ENCODE measurements at places on chromosomes 1 and 21.
A peak's percentile ranks its signal among the peaks of the same experiment; 100 is the strongest.

GRCh38 chr1:201436393-201436792, 14.9 kb upstream of the TNNI1 start:
- peak; percentile 60 for DNase-seq

- DNase-seq, result no peak
Measured at GRCh38 chr1:59315529-59316463, 18.9 kb downstream of the FGGY start.

DNA sequence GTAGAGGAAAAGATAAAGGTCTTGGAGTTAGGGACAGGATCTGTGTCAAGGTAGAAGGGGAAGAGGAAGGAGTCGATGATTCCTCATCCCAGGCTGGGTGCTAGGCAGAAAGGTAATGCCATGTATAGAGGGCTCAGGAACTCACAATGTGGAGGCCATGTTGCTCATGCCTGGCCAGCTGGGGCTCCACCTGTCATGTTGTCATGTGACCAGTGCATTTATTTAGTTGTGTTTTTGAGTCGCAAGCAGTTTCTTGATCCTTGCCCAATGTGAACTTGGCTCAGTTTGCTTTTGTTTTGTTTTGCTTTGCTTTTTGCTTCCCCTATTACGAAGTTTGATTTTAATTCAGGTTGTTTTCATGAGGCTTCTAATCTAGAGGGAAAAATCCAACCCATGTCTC, 5.7 kb downstream of the CASQ2 start:
- DNase-seq, result no peak

GRCh38 chr1:238647877-238648276, 738.5 kb upstream of the CHRM3 start:
- DNase-seq, result peak; percentile 46

GRCh38 chr1:235908742-235909520, 42.2 kb upstream of the LYST start:
- peak; percentile 53 for DNase-seq

- DNase-seq, result peak; percentile 41
Measured at GRCh38 chr1:156119503-156120209, 5.1 kb downstream of the LMNA start.

DNA sequence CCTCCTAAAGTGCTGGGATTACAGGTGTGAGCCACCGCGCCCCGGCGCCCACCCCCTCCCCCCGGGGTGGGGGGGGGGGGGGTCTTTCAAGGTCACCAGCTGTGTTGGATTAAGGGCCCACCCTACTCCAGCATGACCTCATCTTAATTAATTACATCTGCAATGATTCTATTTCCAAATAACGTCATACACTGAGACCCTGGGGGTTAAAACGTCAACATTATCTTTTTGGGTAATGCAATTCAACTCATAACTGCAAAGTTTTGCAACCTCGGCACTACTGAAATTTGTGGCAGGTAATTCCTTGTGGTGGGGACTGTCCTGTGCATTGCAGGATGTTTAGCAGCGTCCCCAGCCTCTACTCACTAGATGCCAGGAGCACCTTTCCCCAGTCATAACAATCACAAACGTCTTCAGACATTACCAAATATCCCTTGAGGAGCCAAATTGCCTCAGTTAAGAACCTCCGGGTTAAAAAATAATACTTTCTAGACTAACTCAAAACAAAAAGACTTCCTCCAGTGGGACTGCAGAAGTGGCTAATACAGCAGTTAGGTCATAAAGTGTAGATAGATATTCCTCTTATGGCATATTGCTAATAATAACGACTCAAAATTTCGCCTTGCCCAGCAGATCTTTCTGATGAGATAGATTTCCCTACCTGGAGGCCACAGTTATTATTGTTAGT, 233.0 kb upstream of the KAZN start:
- no peak for DNase-seq

- no peak for DNase-seq
Measured at GRCh38 chr1:236261898-236262297, 19.9 kb downstream of the ERO1B start.

DNA sequence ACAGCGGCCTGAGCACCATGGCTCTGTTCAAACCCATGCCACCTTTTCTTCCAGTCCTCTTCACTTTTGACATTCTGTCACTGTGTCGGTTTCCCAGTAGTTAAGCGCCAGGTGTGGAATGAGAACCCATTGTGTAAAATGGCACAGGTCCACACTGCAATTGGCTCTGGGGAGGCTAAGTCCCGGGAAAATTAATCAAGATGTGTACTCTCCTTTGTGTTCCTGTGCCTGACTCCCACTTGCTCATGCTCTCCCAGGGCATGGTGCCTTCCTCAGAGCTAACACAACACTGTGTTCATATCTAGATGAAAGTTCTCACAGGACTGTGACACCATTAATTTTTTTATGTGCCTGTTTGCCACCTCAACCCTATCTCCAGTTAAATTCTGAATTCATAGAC, 59.0 kb upstream of the BTG3 start:
- no peak for DNase-seq

- DNase-seq, result no peak
Measured at GRCh38 chr1:11355559-11356475, 82.8 kb downstream of the UBIAD1 start.

DNA sequence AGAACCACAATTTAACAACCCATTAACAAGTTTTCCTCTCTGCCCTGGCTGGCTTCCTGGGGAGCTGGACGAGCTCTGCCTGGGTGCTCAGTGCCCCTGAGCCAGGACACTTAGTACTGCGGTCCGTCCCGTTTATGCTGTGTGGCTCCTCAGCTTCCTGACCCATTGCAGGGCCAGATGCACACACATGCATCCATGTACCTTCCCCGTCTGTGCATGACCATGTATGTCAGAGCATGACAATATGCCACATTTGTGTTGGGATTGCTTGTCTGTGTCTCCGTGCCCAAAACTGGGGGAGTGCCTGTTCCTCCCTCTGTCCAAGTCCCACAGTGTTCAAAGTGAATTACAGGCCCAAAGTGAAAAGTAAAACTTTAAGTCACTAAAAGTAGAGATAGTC, 9.7 kb upstream of the TFF3 start:
- DNase-seq, result no peak

DNA sequence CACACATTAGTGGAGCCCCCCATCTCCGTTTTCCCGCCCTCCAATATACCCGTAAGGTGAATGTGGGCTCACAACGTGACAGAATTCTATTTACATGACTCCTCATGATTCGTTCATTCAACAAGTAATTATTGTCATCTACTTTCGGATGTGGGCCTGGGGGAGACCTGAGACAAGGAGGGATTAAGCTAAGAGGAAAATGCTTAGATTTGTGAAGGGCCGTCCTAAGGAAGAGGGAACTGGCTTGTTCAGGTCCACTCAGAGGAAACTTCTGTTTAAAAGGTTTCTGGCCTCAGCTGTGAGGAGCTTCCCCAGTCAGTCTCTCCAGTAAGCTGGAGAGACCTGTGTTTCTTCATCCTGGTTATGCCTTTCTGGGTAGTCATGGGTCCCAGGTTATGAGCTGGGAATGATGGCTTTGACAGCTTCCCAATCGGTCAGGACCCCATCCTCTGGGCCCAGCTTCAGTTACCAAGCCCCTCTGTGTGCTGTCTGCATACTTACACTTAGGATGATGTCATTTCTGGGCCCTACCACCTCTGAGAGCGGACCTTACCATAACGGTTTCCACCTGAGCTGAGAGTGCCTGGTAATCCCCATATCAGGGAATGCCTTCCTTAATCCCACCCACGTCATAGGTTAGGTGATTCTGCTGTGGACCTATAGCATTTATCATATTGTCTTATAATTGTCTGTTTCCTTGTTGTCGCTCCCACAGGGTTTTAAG, 687 bp upstream of the ERI3 start:
- DNase-seq, result no peak

- DNase-seq, result no peak
Measured at GRCh38 chr1:155253208-155253607, 2.1 kb downstream of the ENTREP3 start.

GRCh38 chr1:225996946-225997545, 2.1 kb downstream of the SDE2 start:
- no peak for DNase-seq

DNA sequence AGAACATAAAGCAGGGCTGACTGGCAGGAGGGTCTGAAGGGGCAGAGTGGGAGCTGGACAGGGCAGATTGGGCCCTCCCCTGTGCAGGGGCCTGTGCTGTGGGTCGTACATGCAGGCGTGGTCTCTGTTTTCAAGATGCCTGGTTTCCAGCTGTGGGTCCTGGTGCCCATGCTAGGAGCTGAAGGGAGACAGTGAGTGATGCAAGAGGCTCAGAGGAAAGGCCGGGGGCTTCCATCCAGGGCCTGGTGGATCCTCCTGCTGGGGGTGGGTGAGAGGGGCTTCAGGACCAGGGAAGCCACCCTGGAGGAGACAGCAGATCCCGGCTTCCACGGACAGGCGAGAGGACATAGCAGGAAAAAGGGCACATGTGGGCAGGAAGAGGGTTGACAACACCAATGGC, 349.0 kb upstream of the VAMP3 start:
- DNase-seq, result no peak

DNA sequence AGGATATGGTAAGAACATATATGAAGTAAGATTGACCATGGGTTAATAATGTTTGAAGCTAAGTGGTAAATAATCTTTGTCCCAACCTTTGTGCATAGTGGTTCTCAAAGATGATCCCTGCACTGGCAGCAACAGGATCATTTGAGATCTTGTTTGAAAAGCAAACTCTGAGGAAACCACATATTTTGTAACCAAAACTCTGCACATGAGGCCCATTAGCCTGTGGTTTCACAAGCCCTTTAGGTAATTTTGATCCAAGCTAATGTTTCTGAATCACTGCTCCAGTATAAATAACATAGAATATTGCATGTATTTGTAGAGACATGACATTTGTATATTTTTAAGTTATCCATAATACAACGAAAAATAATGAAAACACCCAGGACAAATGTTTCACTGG, 147.9 kb upstream of the RGS18 start:
- no peak for DNase-seq

DNA sequence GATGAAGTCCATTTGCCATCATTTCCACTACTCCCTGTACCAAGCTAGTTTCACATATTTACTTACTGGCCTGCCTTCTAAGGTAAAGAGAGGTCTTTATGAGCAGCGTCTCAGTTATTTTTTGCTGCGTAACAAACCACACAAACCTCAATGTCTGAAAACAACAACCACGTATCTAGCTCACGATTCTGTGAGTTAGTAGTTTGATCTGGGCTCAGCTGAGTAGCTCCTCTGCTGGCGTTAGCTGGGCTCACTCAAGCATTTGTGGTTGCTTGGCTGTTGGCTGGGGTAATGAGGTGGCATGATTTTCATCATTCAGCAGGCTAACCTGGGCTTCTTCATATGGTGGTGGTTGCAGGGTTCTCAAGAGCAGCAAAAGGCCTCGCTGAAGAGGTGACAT, 225.4 kb downstream of the FOXD2 start:
- no peak for DNase-seq

- DNase-seq, result no peak
Measured at GRCh38 chr1:173853074-173853473, 14.7 kb downstream of the GAS5 start.

GRCh38 chr1:98045211-98045766, 124.5 kb upstream of the DPYD start:
- DNase-seq, result no peak

- DNase-seq, result peak; percentile 2
Measured at GRCh38 chr1:64691626-64692025, 53.2 kb upstream of the RAVER2 start.

DNA sequence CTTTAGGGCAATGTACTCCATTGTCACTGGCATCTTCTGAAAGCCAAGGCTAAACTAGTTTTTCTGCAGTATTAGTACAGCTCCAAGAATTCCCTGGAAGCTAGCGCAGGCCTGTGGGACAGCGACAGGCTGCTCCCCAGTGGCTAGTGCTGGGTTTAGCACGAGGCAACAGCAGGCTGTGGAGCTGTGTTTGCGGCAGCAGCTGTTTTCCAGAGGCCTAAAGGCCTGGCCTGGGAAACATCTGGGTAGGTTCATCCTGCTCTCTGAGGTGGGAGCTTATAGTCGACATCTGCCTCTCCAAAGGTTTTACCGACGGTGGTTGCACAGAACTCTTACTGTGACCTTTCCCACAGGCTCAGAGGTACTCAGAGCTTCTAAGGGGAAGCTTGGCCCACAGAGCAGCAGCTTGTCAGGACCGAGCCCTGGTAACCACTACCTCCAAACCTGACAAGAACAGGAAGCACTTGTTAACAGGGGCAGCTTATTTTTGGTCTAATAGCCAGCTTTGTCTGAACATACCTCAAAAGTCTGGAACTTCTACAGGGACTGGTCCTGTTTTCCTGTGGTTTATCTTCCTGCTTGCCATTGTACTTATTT, 17.2 kb downstream of the CC2D1B start:
- peak; percentile 78 for DNase-seq

GRCh38 chr1:117836069-117836468, 93.4 kb downstream of the GDAP2 start:
- no peak for DNase-seq

GRCh38 chr1:203028784-203029553, 2.7 kb downstream of the PPFIA4 start:
- no peak for DNase-seq

GRCh38 chr1:213416461-213417224, 365.6 kb downstream of the RPS6KC1 start:
- no peak for DNase-seq

DNA sequence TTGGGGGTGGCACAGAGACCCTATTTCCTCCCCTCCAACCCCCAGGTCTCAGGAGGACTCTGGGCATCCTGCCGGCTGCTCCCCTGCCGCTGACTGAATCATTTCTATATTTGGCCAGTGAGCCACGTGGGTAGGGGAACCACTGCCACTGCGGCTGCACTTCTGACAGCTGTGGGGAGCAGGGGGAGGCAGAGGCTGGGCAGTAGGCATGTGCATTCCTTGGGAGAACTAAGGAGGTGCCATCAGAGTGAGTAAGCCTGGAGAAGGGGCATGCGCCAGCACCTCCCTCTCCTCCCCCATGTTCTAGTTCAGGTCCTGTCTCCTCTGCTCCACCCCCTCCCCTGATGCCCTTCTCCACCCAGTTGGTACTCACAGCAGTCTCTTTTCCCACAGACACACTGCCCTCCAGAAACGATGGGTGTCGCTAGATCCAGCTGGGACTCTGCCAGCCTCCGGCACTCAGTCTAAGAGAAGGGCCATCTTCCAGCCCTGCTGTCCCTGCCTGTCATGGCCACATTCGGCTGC, 12.0 kb downstream of the PPFIA4 start:
- DNase-seq, result no peak

DNA sequence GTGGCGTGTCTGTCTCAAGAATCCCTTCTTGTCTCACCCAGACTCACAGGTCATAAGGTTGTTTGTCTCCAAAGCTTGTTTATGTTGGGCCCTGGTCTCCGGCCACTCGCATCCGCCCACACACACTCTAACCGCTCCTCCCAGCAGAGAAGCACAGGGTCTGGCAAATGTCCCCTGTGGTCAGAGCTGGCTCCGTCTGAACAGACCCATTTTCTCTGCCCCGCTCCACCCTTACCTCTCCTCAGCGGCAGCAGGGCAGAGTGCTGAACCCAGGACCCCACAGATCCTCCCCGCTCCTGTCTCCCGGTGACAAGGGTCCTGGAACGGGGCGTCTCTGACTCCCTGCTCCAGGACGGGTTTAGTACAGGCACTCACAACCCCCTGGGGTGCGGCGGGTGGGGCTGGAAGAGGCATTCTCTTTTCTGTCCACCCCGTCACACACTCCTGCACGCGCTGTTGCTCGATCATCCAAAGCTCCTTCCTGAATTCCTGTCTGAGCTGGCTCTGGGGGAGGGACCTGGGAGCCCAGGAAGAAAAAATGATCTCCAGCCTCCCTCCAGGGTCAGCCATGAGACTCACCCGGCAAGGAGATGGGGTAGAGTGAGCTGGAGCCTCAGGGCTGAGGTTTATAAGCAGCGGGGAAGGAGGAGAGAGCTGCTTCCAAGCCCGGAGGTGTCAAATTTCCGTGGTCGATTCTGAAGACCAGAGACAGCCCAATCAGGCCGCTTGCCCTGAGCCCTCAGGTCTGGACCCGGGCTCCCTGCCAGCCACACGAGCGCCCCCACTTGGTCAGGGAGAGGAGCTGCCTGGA, at the start of gene S100A13:
TSS of gene S100A13 (minus strand) at position 602 of the 811 bp plus-strand sequence. CDS start 1,033 bp downstream, outside the sequence.
- DNase-seq, result peak; percentile 96
